NCI-H1417 treated with DMSO at 0.1 percent for 48 hours (cell line): ENCODE measurements at places on chromosomes 1 and 21.

DNA sequence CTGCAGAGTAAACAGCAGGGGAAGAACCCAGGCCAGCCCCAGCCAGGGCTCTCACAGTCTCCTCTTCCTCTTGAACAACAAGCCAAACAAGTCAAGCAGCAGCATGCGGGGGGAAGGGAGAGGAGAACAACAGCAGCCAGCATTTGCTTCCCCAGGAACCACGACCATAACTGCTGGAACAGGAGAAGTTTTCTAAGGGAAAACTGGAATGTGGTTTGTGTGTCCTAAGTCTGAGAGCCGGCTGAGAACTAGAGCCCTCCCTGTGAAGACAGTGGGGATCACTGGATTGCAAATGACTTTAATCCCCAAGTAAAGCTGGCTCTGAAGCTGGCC is 48.2 kb downstream of the COQ8A start:
- DNase-seq = no peak

GRCh38 chr1:184299406-184299790 is 87.4 kb upstream of the C1orf21 start:
- no peak for DNase-seq

DNA sequence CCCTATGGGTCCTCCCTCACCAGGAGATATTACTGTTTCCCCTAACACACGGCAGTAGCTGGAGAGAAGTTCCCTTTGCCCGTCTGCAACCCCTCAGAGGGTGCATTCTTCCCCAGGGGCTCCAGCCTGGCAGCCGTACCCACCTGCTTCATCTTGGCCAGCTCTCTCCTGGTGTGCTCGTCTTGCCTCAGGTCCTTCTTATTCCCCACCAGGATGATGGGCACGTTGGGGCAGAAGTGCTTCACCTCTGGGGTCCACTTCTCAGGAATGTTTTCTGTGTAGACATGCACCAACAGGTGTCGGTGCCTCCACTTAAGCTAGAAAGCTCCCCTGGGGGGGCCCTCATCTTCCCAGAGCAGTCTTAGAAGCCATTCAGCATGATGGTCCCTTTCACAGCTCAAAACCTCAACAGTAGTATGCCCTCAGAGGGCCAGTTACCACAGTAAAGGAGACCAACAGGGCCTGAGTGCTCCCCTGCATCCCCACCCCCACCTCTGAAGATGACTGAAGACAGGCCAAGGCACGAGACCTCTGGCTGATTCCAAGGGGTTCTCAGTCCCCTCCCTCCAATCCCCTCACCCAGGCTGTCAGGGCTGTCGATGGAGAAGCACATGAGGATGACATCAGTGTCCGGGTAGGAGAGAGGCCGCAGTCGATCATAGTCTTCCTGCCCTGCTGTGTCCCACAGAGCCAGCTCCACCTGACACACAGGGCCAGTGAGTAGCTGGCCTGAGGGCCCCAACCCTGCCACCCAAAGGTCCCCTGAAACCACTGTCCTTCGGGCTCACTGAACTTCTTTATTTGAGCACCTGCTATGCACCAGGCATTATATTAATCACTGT is 4.3 kb downstream of the RHOC start:
- DNase-seq = no peak

DNA sequence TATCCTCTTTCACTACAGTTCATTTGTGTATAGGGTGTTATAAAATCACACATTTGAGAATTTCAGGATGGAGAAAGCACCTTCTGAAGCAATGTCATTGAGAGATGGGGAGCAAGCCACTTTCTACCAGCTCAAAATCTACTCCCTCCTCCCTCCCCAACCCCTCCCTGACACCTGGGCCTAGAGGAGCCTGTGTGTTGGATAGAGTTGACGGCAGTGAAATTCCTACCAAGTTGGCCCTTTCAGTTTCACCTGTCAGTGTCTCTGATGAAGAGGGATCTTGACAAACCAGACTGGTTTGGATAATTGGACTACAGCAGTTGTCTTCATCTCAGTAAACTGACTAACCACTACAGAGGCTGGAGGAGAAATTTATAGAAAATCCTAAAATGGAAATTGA is 125.0 kb upstream of the HOOK1 start:
- no peak for DNase-seq

DNA sequence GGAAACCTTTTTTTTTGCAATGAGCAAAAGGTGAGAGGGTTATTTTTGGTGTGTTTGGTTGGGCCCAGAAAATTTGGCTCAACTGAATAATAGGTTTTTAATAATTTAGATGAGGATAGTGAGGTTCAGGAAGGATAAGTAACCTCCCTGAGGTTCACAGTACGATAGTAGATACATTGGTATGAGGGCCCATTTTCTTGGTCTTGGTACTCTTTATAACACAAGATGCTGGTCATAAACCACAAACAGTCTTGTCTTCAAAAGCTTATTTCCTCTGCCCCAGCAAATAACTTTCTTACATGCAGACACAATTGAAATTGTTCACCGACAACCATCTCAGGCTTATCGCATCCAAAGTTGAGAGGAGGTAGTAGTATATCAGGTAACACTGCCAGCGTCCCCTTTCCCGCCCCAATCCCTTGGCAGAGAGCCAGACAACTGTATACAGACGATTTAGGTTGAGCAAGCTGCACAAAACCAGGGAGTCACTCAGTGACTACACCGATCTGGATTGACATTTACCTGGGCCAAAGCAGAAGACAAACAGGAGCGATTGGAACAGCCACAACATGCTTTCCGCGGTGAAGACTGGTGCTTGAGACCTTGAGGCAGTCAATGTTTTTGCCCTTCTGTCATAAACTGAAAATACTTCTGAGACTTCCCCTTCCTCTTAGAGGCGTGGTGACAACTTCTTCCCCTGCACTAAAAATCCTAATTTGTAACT is at the start of gene SLAMF6:
TSS of gene SLAMF6 (minus strand) at position 634 of the 724 bp plus-strand sequence. CDS start at position 571, 63 bp downstream.
- DNase-seq = no peak

DNA sequence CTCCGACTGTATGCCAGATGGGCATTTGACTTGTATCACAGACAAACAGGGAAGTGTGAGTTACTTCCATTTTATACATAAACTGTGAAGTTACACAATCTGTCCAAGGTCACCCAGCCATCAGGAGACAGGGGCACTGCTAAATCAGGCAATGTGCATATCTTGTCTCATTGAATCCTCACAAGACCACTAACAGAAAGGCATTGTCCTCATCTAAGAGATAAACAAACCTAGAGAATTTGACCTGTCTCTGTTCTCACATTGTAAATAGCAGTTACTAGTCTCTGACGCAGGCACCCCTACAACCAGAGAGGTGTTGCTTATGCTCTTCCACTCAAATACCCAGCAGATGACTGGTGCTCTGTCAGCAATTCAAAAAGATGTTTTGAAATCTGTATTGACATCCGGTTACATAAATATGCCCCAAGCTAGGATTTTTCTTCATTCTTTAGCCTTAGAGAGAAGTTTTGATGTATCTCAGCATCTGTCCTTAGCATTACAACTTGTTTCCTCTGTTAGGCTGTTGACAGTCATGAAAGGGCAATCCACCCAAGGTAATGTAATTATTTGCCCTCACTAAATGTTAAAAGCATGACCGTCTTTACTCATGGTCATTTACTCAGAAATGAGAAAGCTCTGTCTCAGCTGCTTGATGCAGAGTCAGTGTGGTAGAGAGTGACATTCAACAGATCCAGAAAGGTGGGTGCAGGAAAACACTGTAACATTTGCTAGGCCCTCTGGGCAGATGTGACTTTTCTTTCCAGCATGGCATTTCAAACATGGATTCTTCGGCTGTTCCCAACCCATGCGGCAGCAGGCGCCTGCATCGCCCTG is 51.9 kb upstream of the ZNF326 start:
- DNase-seq = no peak

DNA sequence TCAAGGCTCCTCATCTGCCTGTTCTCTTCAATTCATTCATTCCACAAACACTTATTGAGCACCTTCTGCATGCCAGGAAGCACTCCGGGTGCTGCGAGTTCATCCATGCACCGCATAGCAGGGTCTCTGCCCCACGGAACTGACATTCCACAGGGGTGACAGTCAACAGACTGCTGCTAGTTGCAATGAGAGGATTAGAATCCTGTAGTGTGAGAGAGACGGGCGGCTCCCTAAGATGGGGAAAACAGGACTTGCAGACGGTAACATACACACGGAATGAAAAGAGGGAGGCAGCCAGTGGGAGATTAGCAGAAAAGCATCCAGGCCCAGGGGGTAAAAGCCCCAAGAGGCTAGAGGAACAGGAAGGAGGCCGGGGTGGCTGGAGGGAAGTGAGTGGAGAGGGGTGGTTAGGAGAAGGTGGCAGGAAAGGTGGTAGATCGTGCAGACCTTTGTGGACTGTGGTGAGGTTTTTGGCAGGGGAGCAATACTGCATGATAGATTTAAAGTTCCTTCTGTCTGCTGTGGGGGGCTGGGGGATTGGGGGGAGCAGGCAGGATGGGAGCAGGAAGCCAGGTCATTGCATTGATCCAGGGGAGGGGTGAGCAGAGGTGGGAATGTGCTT is 6.6 kb downstream of the TNFRSF8 start:
- DNase-seq = no peak

- DNase-seq = no peak
Measured at GRCh38 chr21:29166853-29167252, 36.4 kb downstream of the MAP3K7CL start.

DNA sequence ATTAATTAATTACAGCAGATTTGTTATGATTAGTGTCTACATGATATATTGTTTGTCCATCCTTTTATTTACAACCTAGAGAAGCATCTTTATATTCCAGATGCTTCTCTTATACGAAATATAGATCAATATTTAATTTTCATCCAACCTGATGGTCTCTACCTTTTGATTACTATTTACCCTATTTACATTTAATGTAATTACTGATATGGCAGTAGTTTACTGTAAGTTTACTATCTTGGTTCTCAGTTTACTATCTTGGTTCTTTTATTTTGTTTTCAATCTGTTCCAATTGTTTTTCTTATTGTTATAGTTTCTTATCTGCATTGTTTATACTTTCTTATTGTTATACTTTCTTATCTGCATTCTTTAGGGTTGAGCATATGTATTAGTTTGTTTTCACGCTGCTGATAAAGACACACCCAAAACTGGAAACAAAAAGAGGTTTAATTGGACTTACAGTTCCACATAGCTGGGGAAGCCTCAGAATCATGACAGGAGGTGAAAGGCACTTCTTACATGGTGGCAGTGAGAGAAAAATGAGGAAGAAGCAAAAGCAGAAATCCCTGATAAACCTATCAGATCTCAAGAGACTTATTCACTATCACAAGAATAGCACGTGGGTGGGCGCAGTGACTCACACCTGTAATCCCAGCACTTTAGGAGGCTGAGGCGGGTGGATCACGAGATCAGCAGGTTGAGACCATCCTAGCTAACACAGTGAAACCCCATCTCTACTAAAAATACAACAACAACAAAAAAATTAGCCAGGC is 28.9 kb downstream of the FAF1 start:
- no peak for DNase-seq
